GM12878 (cell line): ENCODE measurements at places on chromosomes 4 and X. TPM values are rescaled to one million over a fixed set of nuclear protein-coding genes. Genes with fewer than 3 reads are reported as not detected.

ENPEP gene
- not detected in 2 replicates for total RNA-seq

TMEM128 gene
- 16.1 and 16.9 TPM in 2 replicates for total RNA-seq

DNA sequence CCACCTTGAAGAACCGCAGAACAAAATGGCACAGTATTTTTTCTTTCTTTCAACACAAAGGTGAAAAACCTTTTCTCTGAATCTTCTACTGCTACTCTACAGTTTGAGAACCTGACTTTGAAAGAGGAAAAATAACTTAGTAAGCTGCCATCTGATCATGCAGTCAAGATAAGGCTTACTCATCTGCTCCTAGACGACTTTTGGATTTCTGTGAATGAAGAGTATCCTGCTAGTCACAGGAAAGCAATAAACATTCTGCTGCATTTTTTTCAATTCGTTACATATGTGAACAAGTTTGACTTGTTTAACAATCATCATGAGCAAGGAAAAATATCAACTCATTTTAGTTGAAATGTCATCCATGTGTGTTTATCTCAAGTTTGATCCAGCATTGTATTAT, 25.2 kb downstream of the TIGD2 start:
- no peak overlapping the region for H3K27ac ChIP-seq
- DNase-seq: no peak
- no peaks in the 10 kb centered on the region for H3K4me1 ChIP-seq
- no peak overlapping the region for H3K4me3 ChIP-seq
- H3K36me3 ChIP-seq: no peaks in the 10 kb centered on the region

GRCh38 chrX:66110112-66110511, 53.9 kb upstream of the HEPH start:
- no peaks in the 10 kb centered on the region for H3K36me3 ChIP-seq
- DNase-seq: no peak
- no peaks in the 10 kb centered on the region for H3K27me3 ChIP-seq
- no peak overlapping the region for H3K4me3 ChIP-seq
- no peaks in the 10 kb centered on the region for H3K4me1 ChIP-seq

GRCh38 chr4:146453181-146453807, 68.4 kb downstream of the SLC10A7 start:
- no peak overlapping the region for H3K27ac ChIP-seq
- H3K4me3 ChIP-seq: no peak overlapping the region
- no peak for DNase-seq
- H3K36me3 ChIP-seq: no peaks in the 10 kb centered on the region
- peaks cover 14% of the 10 kb centered on the region; the same call in 1 of the 2 replicates for H3K4me1 ChIP-seq

DNAAF6 gene
- total RNA-seq: not detected in 2 replicates

DNA sequence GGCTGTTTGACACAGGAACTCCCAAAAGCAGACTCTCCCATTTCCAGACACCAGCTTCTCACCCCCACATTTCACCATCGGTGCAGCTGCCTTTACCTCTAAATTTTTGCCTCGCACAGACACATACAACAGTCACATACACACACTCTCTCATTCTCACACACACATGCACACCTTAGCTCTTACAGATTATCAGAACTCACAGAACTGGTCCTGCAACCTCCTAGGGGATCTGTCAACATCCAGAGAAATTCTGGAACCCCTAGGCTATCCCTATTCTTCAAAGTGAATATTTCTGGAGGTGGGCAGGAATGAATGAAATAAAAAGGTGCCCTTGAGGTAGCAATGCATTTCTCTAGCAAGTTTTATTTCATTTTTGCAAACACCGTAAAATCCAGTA, 4.1 kb downstream of the HS6ST2 start:
- no peaks in the 10 kb centered on the region for H3K27me3 ChIP-seq
- H3K36me3 ChIP-seq: no peaks in the 10 kb centered on the region
- H3K27ac ChIP-seq: no peak overlapping the region
- no peak for DNase-seq
- no peak overlapping the region for H3K4me3 ChIP-seq

UGT2B15 gene
- total RNA-seq: 0.27 TPM in 1 of 2 replicates, not detected in the other

MAGEB3 gene
- not detected in 2 replicates for total RNA-seq

- H3K4me3 ChIP-seq: no peak overlapping the region
- H3K27me3 ChIP-seq: no peaks in the 10 kb centered on the region
- H3K4me1 ChIP-seq: no peaks in the 10 kb centered on the region; the same call in 1 of the 2 replicates
- H3K36me3 ChIP-seq: no peaks in the 10 kb centered on the region
- H3K27ac ChIP-seq: no peak overlapping the region
Observed at GRCh38 chrX:110322603-110323002, 4.7 kb upstream of the AMMECR1 start.

GRCh38 chrX:108439426-108439942, at the start of gene COL4A5:
Gene COL4A5 (plus strand): TSS chrX:108439838. CDS start chrX:108440126, 288 bp downstream.
- H3K27ac ChIP-seq: no peak within 1 kb of the TSS
- H3K36me3 ChIP-seq: no peaks in the 10 kb centered on the region
- H3K27me3 ChIP-seq: peaks cover 2% of the 10 kb centered on the region; the same call in 1 of the 2 replicates

GRIA2 gene
- total RNA-seq: not detected in 2 replicates

- DNase-seq: no peak
- no peaks in the 10 kb centered on the region for H3K27me3 ChIP-seq
- no peak overlapping the region for H3K4me3 ChIP-seq
- no peaks in the 10 kb centered on the region for H3K4me1 ChIP-seq
- no peak overlapping the region for H3K27ac ChIP-seq
Observed at GRCh38 chrX:14729058-14729457, 143.8 kb downstream of the FANCB start.

- no peak for DNase-seq
- H3K27me3 ChIP-seq: no peaks in the 10 kb centered on the region
- H3K27ac ChIP-seq: peak overlapping the region; percentile 13; the same call in 1 of the 2 replicates
- H3K36me3 ChIP-seq: no peaks in the 10 kb centered on the region
Observed at GRCh38 chr4:89056292-89056952, 563 bp downstream of the FAM13A start.

HS6ST2 gene
- total RNA-seq: not detected in 2 replicates

- no peaks in the 10 kb centered on the region for H3K4me1 ChIP-seq
Observed at GRCh38 chr4:185532293-185532692, 3.0 kb downstream of the PDLIM3 start.

DNA sequence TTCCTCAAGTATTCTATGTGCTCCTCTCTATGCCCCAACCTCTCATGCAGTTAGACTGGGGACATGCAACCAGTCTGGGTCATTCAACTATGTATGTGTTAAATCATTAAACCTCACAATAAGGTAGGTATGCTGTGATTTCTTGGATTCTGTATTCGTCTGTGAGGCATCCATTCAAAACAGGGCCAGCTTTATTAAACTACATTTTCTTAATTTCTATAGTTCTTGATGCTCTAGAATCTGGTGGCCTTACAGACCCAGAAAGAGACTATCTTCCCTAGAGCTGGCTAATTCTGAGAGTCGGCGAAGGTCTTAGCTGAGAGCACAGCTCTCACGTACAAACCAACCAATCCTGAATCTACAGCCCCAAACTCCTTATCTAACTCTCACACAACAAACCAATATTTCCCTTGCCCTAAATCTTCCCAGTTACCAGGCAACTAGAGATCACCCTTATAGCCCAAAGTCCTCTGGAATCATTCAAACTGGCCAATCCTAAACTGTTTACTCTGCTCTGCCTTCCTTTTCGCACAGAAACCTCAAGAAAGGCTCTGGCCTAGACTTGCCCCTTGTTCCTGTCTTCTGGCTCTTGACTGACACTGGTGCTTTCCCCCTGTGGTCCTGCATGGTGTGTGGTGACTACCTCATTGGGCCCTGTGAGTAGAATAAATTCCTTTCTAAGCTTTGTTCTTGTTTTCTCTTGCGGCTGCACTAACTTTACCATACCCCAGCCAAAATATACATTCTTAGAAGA, 203.5 kb upstream of the TET2 start:
- DNase-seq: peak; percentile 55
- H3K36me3 ChIP-seq: no peaks in the 10 kb centered on the region
- H3K27ac ChIP-seq: peak overlapping the region; percentile 14; the same call in 1 of the 2 replicates
- no peaks in the 10 kb centered on the region for H3K4me1 ChIP-seq
- no peak overlapping the region for H3K4me3 ChIP-seq
